NCI-H1105 treated with DMSO at 0.1 percent for 48 hours (cell line): ENCODE measurements at places on chromosomes 2 and 18.

DNA sequence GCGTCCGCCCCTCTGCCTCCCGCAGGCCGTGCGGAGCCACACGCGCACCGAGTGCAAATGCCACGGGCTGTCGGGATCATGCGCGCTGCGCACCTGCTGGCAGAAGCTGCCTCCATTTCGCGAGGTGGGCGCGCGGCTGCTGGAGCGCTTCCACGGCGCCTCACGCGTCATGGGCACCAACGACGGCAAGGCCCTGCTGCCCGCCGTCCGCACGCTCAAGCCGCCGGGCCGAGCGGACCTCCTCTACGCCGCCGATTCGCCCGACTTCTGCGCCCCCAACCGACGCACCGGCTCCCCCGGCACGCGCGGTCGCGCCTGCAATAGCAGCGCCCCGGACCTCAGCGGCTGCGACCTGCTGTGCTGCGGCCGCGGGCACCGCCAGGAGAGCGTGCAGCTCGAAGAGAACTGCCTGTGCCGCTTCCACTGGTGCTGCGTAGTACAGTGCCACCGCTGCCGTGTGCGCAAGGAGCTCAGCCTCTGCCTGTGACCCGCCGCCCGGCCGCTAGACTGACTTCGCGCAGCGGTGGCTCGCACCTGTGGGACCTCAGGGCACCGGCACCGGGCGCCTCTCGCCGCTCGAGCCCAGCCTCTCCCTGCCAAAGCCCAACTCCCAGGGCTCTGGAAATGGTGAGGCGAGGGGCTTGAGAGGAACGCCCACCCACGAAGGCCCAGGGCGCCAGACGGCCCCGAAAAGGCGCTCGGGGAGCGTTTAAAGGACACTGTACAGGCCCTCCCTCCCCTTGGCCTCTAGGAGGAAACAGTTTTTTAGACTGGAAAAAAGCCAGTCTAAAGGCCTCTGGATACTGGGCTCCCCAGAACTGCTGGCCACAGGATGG lies 7.1 kb upstream of the WNT10A start:
- no peak for DNase-seq

GRCh38 chr2:187847245-187848208 lies 293.3 kb upstream of the TFPI start:
- no peak for DNase-seq

GRCh38 chr18:77049938-77050337 lies 82.6 kb downstream of the MBP start:
- DNase-seq = no peak

DNA sequence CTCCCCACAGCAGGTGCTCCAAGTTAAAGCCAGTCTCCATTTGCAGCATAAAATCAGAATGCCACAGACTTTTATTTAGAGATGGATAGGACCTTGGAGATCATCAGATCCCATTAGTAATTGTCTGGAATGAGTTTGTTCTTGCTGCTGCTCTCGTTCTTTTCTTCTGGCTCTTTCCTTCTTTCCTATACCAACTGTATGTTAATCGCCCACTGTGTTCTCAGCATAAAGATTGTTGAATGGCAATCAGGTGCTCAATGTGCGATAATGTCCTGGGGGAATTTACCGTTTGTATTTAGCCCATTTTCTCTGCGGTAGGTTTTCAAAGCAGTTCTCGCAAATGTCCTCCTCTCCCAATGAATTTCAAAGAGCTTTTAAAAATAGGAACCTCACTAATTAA lies 3.3 kb downstream of the GPR39 start:
- no peak for DNase-seq

- no peak for DNase-seq
Observed at GRCh38 chr2:134218930-134219658, 34.8 kb upstream of the MGAT5 start.

DNA sequence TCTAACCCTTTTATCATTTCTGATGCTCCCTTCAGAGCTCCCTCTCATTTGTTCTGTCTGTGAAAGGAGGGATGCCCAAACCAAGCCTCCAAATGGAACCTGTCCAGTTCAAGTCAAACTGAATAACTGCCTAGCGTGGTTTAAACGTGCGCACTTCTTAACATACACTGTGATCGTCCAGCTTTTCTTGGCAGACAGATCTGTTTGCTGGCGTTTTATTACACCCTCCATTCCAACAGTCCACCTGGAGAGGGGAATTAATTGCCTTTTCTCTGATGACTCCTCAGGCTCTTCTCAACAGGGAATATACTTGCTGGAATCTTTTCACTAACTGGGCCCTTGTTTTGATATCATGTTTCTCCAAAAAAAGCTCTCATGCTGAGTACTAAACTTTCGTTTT lies 379.2 kb upstream of the POU3F3 start:
- DNase-seq = peak; percentile 28

DNA sequence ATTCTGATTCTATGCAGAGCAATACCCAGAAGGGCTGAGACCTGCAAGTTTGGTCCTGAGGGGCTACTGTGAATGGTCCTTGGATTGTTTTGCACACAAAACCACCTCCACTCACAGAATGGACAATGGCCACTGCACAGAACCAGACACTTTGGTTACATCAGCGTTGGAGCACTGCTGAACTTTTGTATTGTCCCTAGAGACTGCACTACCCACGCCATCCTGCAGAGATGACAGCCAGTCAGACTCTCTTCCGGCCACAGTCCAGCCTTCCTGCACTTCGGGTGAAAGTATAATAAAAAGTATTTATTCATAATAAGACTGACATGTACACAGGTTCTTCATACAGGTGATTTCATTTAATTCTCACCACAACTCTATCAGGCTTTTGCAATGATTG lies 35.7 kb downstream of the CELF4 start:
- no peak for DNase-seq

DNA sequence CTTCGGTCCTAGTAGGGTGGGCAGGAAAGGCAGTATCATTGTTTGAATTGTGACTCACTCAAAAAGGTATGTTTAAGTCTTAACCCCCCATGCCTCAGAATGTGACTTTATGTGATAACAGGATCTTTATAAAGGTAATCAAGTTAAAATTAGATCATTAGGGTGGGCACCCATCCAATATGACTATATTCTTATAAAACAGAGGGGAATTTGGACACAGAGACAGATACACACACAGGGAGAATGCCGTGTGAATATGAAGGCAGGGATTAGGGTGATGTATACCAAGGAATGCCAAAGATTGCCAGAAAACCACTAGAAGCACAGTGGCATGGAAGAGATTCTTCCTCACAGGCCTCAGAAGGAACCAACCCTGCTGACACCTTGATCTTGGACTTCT lies 281.8 kb downstream of the CLIP4 start:
- no peak for DNase-seq

DNA sequence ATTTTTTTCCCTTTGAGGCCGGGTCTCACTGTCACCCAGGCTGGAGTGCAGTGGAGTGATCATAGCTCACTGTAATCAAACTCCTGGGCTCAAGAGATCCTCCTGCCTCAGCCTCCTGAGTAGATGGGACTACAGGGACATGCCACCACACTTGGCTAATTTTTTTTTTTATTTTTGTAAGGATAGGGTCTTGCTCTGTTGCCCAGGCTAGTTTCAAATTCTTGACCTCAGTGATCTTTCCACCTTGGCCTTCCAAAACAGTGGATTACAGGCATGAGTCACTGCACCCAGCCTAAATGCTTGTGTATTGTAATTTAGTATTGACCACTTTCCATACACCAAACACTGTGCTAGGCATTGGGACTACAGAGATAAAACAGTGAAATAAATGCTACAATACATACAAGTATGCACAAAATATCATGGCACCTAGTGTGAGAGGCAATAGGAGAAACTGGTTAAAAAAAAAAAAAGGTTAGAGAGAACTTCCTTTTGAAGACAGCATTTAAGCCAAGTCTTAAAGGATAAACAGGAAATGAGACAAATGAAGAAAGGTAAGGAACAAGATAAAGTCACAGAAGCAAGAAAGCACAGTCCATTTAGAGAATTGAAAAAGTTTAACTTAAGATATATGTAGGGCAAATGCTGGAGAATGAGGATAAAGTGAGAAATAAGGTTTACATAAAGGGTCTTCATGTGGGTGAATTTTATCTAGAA lies 113.4 kb downstream of the GORASP2 start:
- no peak for DNase-seq

DNA sequence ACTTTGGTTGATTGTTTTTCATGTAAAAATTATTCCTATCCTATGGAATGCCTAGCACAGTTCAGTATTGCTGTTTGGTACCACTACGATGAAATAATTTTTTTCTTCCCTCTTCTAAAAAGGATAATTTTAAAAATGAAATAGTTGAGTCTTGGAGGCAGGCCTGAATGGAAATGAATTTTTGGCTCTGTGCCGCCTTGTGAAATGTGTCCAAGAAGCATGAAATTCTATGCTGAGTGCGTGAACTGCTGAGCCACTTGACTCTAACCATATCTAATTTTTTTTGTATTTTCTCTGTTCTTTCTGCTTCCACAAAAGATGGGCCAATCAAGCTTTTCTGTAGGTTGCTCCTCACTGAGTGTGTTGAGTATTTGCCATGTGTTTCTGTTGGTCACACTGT lies 95.0 kb downstream of the PRPF40A start:
- DNase-seq = no peak

DNA sequence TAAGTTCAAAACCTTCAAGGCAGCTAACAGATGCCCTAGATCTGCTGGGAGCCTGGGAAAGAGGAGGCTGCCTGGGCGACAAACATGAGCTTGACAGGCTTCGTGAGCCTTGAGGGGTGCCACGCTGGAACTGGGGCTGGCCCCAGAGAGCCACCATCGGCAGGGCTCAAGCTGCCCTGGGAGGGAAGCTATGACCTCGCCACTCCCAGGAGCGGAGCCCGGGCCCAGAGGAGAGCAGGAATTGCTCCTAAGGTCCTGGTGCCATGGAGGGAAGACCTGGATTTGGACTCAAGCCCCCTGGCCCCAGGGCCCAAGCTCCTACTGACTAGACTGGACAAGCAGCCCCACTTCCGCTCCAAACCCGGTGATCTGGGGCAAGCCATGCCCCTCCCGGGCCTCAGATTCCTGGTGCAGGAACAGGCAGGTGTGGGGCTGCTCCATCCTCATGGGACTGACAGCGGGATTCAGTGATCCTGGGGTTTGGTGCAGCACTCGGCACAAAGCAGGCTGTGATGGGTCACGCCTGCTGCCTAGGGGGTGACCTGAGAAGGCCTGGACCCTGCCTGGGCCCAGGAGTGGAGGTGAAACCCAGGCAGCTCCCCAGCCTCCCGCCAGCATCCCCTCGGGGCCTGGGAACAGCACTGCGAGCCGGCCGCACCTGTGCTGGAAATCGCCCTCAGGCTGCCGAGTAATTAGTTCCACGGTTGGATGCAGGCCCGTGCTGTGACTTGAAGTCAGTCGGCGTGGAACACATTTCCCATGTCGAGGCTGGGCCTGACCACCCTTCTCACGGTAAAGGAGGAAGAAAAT lies 246.9 kb downstream of the NDUFA10 start:
- DNase-seq = no peak

DNA sequence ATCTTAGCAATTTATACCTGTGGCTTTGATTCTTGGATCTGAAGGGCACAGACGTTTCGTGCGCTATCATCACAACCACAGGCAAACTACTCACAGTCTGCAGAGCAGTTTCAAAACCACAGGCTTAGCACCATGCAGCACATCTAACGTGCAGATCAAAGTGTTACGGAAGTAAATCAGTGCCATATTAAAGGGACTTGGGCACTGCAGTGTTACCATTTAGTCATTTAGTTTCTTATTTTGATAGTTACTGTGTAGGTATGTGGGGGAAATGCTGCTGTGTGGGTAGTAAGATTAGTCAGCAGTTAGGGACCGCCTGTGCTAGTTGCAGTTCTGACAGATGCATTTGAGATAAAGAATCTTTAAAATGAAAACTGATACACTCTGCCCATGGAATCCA lies 384.0 kb downstream of the NBAS start:
- no peak for DNase-seq

DNA sequence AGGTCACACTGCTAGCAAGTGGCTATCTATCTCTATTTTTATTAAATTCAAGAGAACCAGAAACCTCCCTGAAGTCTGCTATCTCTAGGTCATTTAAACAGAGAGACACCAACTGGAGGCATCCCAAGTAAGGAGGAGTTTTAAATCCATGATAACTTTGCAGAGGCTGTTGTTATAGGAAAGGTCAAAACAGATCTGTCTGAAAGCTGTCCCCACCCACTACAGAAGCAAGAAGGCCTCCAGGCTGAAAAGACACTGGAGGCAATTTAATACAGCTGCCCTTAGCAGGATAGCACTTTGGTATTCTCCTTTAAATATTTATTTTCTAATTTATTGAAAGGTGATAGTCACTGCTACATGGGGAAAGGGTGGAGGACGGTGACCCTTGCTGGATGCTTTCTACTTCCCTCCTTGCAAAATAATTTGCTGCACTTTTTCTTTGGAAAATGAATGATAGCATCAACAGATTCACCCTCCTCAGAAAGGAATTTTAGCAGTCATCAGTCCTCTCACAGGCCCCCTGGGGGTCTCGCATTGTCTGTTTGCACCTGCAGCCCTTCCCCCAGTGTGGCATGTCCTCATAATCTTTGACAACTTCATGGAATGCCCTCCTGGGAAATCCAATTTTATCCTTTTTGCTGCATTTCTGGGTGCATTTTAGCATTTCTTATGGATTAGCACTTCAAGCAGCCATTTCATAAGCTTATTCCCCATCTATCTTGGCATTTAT lies 429.5 kb upstream of the TNP1 start:
- no peak for DNase-seq

DNA sequence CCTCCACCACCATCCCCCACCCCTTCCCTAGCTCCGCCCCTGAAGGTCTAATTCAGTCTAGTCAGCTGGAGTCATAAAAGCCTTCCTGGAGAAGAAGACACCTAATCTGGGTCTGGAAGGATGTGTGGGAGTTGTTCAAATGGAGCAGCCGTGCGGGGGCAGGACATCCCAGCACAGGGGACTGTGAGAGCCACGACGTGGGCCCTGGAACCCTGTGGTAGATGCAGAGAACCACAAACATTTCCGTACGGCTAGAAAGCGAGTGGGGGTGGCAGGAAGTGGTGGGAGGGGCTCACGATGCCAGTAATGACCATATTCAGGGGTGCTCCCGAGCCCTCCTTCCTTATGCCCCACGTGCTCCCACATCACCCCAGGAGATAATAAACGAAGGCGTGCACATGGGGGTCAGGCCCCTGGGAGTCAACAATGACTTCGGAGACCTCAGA lies 20.9 kb upstream of the COL6A3 start:
- DNase-seq = no peak

DNA sequence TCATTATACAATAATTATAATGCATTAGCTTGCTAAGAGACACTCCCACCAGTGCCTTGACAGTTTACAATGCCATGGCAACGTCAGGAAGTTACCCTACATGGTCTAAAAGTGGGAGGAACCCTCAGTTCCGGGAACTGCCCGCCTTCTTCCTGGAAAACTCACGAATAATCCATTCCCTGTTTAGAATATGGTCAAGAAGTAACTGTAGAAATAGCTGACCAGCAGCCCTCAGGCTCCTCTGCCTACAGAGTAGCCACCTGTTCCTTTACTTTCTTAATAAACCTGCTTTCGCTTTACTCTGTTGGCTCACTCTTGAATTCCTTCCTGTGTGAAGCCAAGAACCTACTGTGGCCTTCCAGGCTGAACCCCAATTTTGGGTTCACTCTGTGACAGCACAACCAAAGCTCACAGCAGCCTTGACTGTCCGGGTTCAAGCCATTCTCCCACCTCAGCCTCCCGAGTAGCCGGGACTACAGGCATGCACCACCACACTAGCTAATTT lies 20.0 kb upstream of the PTPN2 start:
- DNase-seq = no peak
